Activated T-helper 1 cell treated with anti-CD3 and anti-CD28 coated beads, Interleukin-12 subunit alpha, Interleukin-12 subunit beta, Interleukin-2, Interleukin-4 antibody, amounts not matched to agents 30 ng/mL and 10 ng/mL and 1 ng/mL, durations not matched to agents 14 hours and 24 hours and 36 hours (primary cell): ENCODE measurements at places on chromosomes 6 and 20.

DNA sequence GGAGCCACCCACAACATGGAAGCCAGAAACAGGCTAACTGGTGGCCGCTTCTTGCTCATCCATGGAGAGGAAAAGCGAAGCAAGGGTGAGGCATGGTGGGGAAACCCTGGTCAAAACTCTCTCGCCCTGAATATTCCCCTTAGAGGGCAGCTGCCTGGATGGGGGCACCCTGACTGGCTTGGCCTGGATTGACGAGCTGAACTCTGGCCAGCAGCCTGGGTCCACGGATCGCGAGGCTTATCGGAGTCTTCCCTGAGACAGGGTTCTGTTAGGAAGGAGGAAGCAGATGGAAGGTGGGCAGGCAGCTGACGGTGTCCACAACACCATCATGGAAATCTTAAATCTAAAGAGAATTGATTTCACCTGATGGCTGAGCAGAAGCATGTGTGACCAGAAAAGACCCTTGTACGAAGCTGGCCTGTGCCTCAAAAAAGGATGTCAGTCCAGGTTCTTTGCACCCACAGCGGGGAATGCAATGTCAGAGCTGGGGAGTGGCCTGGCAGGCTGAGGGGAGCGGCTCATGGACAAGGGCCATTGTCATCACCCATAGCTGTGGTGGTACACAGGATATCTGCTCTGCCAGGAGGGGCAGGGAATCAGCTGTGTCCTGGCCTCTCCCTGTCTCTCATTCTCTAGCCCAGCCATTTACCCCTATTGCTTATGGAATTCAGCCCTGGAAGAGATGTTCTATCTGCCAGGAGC is 109.4 kb upstream of the SNX9 start:
- H3K4me1 ChIP-seq = no peaks in the 10 kb centered on the region
- H3K4me3 ChIP-seq = no peak overlapping the region
- H3K27me3 ChIP-seq = peaks cover 3% of the 10 kb centered on the region

DNA sequence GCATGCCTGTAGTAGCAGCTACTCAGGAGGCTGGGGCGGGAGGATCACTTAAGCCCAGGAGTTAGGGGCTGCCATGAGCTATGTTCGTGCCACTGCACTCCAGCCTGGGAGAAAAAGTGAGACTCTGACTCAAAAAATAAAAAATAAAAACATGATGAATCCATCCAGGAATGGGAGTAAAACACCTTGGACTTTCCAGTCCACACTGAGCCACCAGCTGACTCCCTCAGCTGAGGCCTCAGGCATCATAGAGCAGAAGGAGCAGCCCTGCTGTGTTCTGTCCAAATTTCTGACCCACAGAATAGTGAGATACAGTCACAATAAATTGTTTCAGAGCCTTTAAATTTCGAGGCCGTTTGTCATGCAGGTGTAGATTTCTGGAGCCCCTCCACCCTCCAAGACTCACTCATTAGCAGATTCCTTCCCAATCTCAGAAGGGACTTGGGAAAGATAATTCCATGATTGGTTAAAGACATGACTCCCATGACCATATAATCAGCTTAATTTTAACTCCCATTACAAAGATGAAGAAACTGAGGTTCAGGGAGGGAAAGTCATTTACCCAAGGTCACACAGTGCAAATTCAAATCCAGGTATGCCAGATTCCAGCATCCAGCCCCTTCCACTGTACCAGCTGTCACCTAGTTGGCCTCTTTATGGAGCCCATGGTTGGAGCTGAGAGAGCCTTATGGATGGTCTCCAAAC is 9.0 kb upstream of the MMP9 start:
- no peak overlapping the region for H3K27ac ChIP-seq
- H3K36me3 ChIP-seq = no peaks in the 10 kb centered on the region
- no peak for DNase-seq
- H3K4me1 ChIP-seq = peaks cover 58% of the 10 kb centered on the region
- no peak overlapping the region for H3K4me3 ChIP-seq

DNA sequence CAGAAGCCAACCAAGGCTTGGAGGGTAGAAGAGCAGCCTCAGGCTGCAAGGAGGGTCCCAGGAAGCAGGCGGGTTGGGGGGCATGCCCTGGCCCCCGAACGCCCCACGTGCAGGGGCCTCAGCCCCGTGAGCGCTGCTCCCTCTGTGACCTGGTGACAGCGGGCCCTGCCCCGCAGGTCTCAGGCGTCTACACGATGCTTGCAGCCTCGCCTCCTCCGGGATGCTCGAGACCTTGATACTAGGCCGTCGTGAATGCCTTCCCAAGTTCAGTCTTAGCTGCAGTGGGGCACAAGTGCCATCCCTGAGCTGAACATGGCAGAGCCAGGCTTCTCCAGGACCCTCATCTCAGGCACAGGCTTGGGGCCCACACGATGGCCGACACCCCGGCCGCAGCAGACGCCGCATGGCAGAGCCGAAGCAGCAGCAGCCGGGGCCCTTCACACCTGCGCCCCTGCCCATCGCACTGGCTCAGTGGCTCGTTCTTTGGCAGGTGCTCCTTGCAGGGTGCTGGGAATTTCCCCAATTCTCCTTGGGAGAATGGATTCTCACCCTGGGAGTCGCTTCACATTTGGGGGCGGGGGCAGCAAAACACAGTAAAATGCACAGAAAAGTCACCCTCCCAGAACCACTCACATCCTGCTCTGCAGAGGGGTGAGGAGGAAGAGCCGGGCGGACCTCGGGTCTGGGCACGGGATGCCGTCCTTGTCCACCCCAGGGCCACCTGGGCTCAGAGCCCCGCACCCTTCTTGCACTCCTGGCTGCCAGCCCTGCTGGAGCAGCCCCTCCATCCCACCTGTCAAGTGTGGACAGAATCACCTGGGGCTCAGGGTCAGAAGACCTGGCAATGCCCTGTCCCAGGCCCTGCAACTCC is 161.8 kb downstream of the DLL1 start:
- no peaks in the 10 kb centered on the region for H3K36me3 ChIP-seq
- H3K27me3 ChIP-seq = peaks cover 2% of the 10 kb centered on the region
- no peak overlapping the region for H3K27ac ChIP-seq
- no peaks in the 10 kb centered on the region for H3K4me1 ChIP-seq

DNA sequence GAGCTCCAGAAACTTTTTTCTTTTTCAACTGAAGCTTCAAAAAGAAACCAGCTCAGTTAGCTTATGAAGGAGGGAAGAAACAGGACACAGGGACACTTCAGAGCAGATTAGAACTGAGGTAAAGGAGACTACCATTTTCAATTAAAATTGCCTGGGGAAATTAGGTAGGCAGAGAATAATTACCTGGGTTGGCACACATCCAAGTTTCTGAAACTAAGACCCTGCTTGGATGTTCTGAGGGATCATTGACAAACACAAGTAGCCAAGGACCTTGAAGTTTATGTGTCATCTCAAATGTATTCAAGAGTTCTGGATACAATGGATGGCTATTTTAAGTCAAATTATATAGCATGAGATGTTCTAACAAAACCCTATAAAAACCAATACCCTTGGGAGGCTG is 137.6 kb downstream of the PLCB4 start:
- no peak overlapping the region for H3K4me3 ChIP-seq
- DNase-seq = no peak
- H3K27ac ChIP-seq = no peak overlapping the region
